ENCODE measurements at places on chromosomes 7 and 10.

GRCh38 chr10:1364151-1364910 lies 308.1 kb downstream of the WDR37 start:
- no peak for DNase-seq

DNA sequence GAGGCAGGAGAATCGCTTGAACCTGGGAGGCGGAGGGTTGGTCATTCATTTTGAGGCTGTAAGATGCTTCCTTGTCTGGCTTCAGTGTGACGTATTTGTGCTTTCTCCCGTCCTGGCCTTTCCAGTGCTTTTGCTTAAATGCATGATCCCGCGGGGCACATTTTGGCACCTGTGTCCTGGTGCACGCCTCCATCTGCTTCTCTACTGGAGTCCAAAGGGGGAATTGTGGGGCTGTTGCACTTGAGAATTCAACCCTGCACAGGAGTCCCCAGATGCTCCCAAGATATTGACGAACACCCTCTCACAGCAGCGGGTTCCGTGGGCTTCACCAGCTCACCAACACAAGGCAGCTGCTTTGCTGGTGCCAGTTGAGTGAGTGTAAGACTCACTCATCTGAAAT lies 10.3 kb upstream of the LRRC27 start:
- no peak for DNase-seq

- no peak for DNase-seq
These were observed 344.1 kb upstream of the PRKCQ start for GRCh38 chr10:6924166-6924565.

- no peak for DNase-seq
These were observed 21.0 kb downstream of the OR2F1 start for GRCh38 chr7:143975617-143976016.

DNA sequence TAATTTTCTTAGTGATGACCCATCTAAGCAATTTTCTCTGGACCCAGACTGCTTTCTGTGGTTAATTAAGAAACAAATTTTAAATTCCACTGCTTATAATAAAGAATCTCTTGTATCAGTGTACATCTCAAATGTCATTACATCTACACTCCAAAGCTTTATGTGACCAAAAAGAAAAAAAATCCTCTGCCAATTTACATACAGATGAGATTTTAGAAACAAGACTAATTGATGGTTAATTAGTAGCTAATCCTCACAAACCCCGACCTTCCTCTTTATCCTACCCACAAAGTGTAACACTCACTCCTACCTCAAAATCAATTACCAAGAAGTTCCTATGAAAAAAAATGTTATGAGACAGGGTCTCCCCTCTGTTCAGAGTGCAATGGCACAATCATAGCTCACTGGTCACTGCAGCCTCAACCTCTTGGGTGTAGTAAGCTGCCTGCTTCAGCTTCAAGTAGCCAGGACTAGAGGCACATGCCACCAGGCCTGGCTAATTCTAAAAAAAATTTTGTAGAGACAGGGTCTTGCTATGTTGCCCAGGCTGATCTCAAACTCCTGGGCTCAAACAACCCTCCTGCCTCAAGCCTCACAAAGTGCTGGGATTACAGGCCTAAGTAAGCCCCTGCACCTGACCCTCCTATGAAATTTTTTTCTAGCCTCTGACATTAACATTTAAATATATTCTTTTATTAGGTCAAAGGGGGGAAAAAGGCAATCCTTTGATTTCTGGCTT lies 14.8 kb downstream of the KIF5B start:
- no peak for DNase-seq

- peak; percentile 45 for DNase-seq
These were observed at the start of gene ACTL6B for GRCh38 chr7:100655908-100656674. ACTL6B (minus strand) TSS chr7:100656448; CDS start chr7:100656354, 94 bp downstream.

DNA sequence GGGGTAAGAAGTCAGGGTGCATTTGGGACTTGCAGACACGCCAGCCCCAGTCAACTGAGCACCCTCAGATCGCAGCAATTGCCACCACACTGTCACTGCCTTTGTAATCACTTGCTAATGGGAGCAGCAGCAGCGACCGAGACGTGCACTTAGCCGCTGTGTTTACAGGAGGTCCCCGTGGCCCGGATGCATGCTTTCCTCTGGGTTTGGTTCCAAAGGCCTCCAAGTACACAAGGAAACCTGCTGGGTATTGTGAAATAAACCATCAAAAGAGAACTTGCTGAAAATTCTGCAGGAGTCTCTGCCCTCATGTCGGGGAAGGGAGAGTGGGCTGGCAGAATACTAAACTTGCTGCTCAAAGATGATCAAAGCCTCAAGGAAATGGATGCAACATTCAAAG lies 341.7 kb downstream of the DNAJB6 start:
- no peak for DNase-seq

DNA sequence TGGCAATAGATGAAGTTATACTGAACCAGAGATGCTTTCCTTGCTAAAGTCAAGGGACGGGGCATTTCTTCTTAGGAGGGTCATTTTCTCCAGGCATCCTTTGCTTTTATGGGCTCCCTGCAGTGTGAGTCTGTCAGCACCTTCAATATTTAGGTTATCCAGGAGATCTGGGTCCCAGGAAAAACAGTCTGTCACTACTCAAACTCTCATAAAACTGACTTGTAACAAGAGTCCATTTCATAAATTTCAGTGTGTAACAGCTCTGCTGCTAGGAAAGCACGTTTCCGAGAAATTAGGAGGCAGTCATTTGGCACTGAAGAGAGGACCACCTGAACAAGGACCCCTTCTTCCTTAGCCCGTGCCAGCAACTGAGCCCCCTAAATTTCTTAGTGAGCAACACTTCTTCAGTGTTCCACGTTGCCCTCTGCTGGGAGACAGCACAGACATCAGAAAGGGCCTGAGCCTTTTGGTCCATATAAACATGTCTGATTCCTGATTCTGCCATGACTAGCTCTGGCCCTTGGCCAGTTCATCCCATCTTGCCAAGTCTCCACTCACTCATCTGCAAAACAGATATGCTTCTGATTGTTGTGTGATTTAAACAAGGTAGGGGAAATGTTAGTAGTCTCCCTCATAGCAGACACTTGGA lies 7.2 kb downstream of the GCC1 start:
- no peak for DNase-seq

DNA sequence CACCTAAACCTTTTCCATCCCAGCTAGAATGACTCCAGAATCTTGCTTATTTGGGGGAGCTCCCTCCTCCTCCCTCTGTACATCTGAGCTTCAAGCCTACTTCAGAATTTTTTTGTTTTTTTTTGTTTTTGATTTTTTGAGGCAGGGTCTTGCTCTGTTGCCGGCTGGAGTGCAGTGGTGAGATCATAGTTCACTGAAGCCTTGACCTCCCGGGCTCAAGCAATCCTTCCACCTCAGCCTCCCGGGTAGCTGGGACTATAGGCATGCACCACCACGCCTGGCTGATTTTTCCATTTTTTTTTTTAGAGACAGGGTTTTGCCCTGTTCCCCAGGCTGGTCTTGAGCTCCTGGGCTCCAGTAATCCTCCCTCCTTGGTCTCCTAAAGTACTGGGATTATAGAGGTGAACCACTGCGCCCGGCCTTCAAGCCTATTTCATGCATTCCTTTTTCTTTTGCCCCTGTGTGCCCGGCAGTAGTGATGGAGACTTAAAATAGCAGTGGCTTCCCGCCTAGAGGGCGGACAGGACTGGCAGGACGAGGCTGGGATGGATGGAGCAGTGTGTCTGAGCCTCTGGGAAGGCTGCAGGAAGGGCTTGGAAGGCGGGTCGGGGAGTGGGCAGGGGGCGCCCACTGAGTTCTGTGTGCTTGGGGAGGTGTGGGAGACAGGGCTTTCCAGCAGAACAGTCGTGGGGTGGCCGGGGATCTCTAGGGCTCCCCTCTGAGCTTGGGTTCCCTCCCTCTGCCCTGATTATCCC lies 8.8 kb downstream of the CUX1 start:
- DNase-seq = no peak

DNA sequence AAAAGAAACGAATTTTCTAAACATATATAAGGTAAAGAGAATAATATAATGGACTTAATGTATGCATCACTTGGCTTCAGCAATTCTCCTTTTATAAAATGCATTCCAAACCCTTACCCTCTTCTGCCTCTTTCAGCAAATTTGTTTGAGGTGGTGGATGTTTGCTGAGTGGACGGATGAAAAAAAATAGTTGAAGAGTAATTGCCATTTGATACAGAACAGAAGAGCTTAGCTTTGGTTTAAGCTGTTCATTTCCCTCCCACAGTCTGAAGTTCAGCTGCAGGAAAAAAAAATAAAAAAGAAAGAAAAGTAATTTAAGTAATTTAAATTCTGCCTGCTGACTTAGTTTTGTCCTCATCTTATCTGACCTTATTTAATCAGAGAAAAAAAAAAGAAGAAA lies 138.6 kb downstream of the GALNT17 start:
- DNase-seq = no peak

DNA sequence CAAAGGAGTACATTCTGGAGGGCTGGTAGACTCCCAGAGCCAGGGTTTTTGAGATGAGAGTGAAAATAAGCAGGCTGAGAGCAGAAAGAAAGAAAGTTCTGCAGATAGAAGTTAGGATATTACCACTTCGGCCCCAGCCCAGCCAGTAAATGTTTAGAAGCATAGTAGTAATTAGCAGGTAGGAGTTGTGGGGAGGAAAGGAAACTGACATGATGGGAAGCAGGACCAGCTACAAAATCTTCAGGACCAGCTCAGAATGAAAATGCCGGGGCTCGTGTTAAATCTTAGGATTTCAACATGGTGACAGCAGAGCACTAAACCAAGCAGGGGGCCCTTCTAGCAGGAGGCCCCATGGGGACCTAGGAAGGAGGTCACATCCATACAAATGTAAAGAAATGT lies 28.7 kb downstream of the PRSS2 start:
- DNase-seq = no peak

GRCh38 chr10:84190621-84191020 lies 3.7 kb upstream of the CDHR1 start:
- no peak for DNase-seq

Measured in stimulated activated CD4-positive, alpha-beta T cell treated with anti-CD3 and anti-CD28 coated beads, Interleukin-15, amount 100 ng/mL, for 1 hour (primary cell).